ENCODE measurements at places on chromosomes 2 and 18.

- no peak for DNase-seq
These were observed 25.5 kb upstream of the SNED1 start for GRCh38 chr2:240972636-240973521.

GRCh38 chr2:70141902-70142589 is 48.8 kb downstream of the C2orf42 start:
- no peak for DNase-seq

DNA sequence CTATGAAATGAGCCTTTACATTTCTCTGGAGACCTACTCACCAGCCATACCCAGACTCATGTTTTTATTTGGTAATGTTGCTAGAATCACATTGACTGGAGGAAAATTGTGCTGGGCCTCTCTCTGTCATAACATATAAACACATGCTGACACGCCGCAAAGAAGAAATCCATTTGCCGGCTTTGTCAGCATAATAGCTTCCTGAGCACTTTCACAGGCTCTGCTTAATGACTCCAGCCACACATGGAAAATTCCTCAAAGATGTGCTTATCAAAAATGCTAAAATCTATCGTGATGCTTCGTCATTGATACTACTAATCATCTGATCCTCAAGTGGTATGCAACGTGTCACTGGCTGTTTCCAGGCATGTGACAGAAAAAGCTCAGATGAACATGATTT is 63.1 kb downstream of the RND3 start:
- no peak for DNase-seq

GRCh38 chr2:25936889-25937545 is 45.3 kb downstream of the KIF3C start:
- DNase-seq: no peak

GRCh38 chr2:56234241-56234640 is 50.5 kb downstream of the CCDC85A start:
- no peak for DNase-seq

DNA sequence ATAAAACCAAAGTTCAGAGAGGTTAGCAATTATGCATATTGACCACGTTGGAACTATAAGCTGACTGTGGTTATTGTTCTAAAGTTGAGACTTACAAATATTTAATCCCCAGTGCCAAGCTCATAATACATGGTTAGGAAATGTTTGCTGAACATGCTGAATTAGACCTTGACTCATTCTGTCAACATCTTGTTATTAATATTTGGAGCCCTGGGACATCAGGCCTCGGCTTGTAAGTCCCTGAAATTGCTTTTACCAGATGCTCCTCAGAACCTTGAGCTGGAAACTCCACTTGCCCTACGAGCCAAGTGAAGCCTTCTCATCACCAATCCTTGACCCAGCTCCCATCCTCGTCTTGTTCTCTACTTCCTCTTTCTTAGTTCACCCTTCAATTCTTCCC is 21.2 kb downstream of the DYNAP start:
- DNase-seq: no peak

DNA sequence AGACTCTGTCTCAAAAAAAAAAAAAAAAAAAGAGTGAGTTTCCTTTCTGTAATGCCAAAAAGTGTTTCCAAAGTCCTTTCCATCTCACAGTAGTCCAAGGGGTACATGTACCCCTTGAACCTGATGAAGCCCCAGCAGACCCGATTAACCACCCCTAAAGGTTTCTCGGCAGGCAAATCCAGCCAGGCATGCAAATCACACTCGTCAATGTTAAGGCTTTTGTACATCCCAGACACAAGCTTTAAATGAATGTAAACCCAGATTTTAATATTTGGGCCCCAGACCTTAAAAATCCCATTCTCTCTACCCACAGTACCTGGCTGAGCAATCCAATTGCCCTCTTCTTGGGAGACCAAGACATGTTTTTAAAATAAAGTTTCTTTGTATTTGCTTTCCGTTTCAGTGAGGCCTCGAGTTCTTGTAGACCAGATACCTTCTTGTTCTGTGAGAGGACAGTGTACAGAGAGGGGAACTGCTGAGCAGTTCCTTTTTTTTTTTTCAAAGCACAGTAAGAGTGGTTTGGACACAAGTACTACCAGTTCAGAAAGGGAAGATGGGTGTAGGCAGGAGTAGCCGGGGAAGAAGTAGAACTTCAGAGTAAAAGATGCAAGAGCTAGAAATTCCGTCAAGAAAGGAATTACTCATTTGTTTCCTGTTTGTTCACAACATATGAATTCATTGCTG is at the start of gene NLRC4:
Gene NLRC4, minus strand, starts transcription at position 465 of the 684 bp plus-strand sequence. CDS start 8,111 bp downstream, outside the sequence.
- DNase-seq: no peak

DNA sequence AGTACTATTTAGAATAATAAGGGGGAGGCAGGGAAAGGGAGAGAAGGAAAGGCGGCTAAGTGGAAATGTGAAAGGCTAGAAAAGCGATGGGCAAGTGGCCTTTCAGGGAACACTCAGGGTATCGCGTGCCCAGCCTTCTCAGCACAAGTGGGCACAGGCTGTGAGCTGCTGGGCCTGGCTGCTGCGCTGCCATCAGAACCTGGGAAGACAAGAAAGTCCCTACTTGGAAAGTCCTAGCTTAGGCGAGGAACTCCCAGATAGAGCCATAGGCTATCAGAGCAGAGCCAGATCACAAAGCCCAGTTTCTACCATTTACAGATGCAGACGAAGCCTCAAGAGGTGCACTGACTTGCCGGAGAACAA is 9.8 kb upstream of the FZD7 start:
- DNase-seq: no peak

DNA sequence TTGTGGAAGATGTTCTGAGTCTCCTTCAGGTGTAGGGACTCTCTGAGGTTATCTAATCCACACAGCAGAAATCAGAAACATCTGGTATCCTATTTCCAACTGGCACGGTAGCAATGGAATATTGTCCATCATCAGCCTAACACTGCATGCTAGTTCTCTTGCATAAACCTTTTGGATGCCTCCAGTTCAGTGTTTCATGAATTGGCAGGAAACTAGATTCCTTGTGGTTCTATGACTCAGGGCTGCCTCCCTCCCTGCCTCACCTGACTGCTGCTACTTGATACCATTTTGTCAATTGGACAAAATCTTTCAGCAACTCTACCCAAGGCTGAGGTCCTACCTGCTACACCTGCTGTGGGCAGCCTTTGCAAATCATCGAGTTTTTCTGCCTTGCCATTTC is 130.9 kb downstream of the TPGS2 start:
- DNase-seq: no peak

- DNase-seq: no peak
These were observed 67.3 kb upstream of the ST6GAL2 start for GRCh38 chr2:106953236-106953635.

GRCh38 chr18:54710074-54710899 is 118.0 kb upstream of the RAB27B start:
- no peak for DNase-seq

GRCh38 chr18:46621871-46622270 is 35.1 kb downstream of the LOXHD1 start:
- DNase-seq: no peak
